ENCODE measurements at places on chromosomes 12 and 14. TPM values are rescaled to one million over a fixed set of nuclear protein-coding genes. Genes with fewer than 3 reads are reported as not detected.

TTC7B gene
- total RNA-seq, result 38.3 TPM

- DNase-seq, result no peak
- H3K4me1 ChIP-seq, result peaks cover 42% of the 10 kb centered on the region
- H3K27me3 ChIP-seq, result no peaks in the 10 kb centered on the region
- H3K36me3 ChIP-seq, result no peaks in the 10 kb centered on the region
- H3K27ac ChIP-seq, result no peak overlapping the region
Observed at GRCh38 chr12:24541193-24541871, 407.6 kb downstream of the BCAT1 start.

DNA sequence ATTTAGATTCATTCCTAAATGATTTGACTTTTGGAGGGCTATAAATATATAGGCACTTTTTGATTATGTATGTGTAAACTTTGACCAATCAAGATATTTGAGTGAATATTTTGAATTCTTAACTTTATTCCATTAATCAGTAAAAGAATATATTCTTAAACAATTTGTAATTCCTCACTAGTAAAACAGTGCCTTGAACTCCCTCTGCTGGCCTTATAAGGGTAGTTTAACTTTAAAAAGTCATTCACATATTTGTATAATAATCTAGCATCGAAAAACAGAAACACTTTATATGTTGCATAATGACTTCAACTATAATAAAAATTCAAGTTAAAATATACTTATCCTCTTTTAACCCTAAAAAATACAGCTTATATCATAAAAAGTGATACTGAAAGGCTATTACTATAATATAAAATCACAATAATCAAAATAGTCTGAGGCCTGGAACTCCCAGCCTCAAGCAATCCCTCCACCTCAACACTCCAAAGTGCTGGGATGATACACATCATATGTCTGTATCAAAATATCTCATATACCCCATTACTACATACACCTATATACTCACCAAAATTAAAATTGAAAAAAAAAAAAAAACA is 31.2 kb downstream of the CCDC59 start:
- no peaks in the 10 kb centered on the region for H3K27me3 ChIP-seq
- no peak overlapping the region for H3K4me3 ChIP-seq
- no peak for DNase-seq
- H3K36me3 ChIP-seq, result no peaks in the 10 kb centered on the region

- H3K4me3 ChIP-seq, result no peak overlapping the region
- no peaks in the 10 kb centered on the region for H3K36me3 ChIP-seq
- H3K4me1 ChIP-seq, result no peaks in the 10 kb centered on the region
Observed at GRCh38 chr12:41100572-41100971, 87.5 kb upstream of the PDZRN4 start.

- no peak overlapping the region for H3K27ac ChIP-seq
- no peaks in the 10 kb centered on the region for H3K27me3 ChIP-seq
- no peaks in the 10 kb centered on the region for H3K36me3 ChIP-seq
Observed at GRCh38 chr12:93451423-93452158, 9.8 kb upstream of the UBE2N start.

DNA sequence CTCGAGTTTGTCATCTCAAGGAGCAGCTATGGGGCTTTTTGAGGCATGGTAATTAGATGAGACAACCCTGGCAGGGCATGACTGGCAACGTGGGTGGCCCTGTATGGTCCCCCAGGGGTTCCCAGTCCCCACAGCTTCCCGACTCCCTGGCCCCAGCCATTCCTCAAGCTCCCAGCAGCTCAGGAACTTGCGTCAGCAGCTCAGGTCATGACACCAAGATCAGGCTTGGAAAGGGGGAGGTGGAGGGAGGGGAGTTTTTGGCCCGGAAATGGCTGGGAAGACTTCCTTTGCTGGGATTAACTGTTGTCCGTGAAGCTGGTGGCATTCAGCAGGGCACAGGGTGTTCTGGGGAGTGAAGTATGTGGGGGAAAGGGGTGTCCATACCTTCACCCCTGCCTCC is 10.4 kb upstream of the NRIP2 start:
- H3K4me1 ChIP-seq, result peaks cover 44% of the 10 kb centered on the region
- no peaks in the 10 kb centered on the region for H3K36me3 ChIP-seq
- peak; percentile 99 for DNase-seq
- peak overlapping the region; percentile 100 for H3K27ac ChIP-seq

DNA sequence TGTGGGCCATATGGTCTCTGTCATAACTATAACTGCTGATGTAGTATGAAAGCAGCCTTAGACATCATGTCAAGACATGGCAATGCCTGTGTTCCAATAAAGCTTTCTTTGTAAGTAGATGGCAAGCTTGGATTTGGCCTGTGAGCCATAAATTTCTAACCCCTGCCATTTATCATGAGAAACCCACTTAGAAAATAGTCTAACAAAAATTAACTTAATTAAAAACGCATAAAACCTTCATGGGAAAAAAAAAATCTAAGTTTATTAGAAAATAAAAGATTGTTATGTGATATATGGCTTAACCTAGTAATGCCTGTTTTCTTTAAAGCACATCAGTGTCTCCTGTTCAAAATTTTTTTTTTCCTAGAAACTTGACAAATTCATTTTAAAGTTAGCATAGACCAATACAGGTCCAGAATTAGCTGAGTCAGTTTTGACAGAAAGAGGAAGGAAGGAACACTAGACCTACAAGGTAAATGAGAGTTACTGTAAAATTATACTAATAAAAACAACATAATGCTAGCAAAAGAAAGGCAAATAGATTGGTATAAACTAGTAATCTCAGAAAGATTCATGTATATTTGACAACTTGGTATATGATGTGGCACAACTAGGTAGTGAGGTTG is 68.2 kb downstream of the USP15 start:
- no peak overlapping the region for H3K27ac ChIP-seq
- H3K4me3 ChIP-seq, result no peak overlapping the region
- H3K27me3 ChIP-seq, result peaks cover 78% of the 10 kb centered on the region
- no peaks in the 10 kb centered on the region for H3K4me1 ChIP-seq

- no peak overlapping the region for H3K27ac ChIP-seq
- no peaks in the 10 kb centered on the region for H3K36me3 ChIP-seq
- peaks cover 16% of the 10 kb centered on the region for H3K4me1 ChIP-seq
- peak; percentile 20 for DNase-seq
Observed at GRCh38 chr14:75165586-75166391, 10.6 kb downstream of the TMED10 start.

DNA sequence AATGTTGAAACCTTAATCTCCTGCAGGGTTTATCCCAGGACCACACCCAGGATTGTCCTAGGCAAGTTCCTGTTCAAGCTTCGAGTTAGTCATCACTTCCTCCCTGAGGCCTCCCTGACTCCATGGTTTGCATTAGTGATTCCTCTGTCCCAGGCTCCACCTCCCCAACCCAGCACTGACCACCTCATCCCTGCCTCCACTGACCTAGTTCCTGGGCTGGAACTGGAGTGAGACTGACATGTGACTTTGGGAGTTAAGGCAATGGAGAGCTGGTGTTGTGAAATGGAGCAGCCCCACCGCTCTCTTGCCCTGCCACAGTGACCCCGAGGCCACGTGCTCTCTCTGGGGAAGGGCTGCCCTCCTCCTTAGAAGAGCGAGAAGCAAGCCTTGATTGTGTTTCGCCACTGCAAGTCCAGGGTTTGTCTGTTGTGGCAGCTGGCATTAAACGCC is 15.8 kb upstream of the DTX1 start:
- no peaks in the 10 kb centered on the region for H3K27me3 ChIP-seq
- H3K4me3 ChIP-seq, result no peak overlapping the region
- H3K27ac ChIP-seq, result no peak overlapping the region
- no peak for DNase-seq

- DNase-seq, result no peak
- peaks cover 33% of the 10 kb centered on the region for H3K4me1 ChIP-seq
- H3K36me3 ChIP-seq, result peaks cover 9% of the 10 kb centered on the region
- no peak overlapping the region for H3K4me3 ChIP-seq
Observed at GRCh38 chr14:55387121-55387520, 24.5 kb downstream of the ATG14 start.

DNA sequence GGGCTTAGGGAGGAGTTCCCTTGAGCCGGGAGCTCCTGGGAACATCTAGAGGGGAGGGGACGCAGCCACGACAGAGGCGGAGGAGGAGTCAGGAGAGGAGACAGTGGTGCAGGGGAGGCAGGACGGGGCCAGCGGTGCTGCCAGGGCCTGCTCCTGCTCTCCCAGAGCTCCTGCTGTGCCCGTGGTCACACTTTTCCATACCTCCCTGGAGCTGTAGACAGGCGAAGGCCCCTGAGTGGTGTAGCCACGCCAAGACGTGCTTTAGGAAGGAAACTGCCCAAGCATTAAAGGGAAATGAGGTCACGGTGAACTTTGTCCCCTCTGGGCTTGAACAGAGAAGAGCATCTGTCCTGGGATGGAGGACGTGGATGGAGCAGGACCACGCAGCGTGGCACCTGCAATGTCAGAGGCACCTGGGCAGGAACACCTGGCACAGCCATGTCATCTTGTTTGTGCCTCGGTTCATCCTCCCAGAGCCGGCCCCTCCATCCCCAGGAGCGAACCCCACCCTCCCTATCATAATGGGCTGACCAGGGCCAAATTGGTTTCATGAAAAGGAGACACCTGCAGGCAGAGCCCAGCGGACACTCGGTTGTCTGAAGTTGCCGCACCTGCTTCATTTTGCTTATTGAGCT is 239.5 kb upstream of the SFSWAP start:
- H3K36me3 ChIP-seq, result no peaks in the 10 kb centered on the region
- DNase-seq, result no peak
- no peak overlapping the region for H3K27ac ChIP-seq
- no peaks in the 10 kb centered on the region for H3K27me3 ChIP-seq
- no peaks in the 10 kb centered on the region for H3K4me1 ChIP-seq

DNA sequence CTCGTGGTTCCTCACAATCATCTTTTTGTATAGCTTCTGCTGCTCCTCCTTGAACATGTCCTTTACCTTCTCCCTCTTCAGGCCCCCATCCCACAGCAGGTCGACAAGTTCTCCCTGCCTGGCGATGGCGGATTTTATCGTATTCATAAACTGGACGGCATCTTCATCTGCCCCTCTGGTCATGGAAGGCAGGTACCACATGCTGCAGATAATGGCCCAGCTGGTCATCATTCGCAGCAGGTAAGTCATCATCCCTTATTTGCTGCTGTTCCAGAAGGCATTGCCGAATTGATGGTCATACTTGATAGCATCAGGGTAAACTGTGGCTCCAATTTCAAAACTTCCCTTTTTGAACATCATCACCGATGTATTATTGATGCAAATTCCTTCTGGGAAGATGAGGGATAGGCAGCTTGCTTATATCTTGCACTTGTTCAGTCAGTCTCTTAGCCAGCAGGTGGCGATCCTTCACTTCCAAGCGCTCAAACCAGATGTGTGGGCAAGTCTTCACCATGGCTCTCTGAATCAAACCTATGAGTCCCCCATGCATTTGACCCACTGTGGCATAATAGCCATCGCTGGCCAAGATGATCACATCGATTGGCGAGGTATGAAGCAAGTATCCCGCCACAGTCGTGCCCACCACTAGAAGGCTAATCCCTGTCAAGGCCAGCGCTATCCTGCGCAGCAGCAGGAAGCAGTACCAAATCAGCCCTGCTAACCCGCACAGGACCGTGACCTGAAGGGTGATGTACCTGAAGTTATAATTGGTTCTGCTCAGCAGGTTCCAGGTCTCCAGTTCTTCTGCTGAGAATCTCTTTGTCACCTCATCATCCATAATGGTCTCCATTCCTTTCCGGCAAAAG is 381.5 kb upstream of the STXBP6 start:
- DNase-seq, result no peak
- no peaks in the 10 kb centered on the region for H3K4me1 ChIP-seq
- no peak overlapping the region for H3K4me3 ChIP-seq
- no peaks in the 10 kb centered on the region for H3K36me3 ChIP-seq
- H3K27me3 ChIP-seq, result no peaks in the 10 kb centered on the region

Measured in SJSA1 (cell line).